ENCODE measurements at places on chromosomes 12 and 14.
A peak's percentile ranks its signal among the peaks of the same experiment; 100 is the strongest.

DNA sequence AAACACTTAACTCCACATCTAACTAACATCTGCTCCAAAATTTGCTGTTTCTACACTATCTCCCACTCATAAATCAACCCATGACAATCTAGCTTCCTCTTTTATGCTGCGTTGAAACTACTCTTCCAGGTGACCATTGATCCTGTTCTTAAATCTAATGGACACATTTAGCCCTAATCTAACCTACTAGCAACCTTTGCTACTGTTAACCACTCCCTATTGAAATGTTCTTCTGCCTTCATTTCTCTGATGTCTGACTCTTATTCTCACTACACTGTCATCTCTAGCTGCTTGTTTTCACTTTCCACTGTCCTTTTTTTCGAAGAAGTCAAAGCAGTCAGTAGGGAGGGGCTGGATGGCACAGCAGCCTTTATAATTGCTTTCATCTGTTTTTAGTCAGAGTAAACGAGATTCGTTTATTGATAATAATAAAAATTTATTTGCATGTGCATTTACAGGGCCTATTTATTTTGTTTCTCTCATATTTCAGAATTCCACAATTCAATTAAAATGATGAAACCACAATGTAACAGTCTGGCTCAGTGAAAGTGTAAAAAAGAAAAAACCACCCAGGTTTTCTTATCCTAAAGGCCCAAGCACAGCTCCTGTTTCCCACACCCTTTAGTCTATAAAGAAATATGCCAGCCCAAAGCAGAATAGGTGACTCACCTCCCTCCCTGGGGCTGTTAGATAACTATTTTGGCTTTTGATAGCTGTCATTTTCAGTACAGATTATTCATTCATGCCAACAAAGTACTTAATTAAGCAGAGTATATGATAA is 44.9 kb downstream of the ATP2B1 start:
- peak; percentile 33 for DNase-seq

DNA sequence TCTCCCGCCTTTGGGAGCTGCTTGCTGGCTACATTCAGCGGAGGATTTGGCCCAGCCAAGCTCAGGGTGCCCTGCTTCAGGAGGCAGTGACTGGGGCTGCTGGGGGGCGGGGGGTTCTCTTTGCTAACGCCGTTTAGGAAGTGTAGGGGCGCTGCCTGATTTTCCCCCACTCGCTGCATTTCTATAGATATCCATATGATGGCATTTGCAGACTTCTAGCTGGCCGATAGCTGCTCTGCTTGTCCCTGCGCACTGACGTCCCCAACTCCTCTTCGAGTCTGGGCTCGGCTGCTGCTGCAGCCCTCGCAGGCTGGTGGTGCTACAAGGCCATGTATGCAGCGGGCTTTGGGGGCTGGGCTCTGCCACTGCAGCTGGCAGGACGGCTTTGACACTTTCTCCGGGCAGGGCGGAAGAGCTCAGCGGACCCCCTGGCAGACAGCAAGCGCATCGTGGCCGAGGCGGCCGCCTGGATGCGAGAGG is 3.1 kb downstream of the LRFN5 start:
- DNase-seq, result peak; percentile 70

DNA sequence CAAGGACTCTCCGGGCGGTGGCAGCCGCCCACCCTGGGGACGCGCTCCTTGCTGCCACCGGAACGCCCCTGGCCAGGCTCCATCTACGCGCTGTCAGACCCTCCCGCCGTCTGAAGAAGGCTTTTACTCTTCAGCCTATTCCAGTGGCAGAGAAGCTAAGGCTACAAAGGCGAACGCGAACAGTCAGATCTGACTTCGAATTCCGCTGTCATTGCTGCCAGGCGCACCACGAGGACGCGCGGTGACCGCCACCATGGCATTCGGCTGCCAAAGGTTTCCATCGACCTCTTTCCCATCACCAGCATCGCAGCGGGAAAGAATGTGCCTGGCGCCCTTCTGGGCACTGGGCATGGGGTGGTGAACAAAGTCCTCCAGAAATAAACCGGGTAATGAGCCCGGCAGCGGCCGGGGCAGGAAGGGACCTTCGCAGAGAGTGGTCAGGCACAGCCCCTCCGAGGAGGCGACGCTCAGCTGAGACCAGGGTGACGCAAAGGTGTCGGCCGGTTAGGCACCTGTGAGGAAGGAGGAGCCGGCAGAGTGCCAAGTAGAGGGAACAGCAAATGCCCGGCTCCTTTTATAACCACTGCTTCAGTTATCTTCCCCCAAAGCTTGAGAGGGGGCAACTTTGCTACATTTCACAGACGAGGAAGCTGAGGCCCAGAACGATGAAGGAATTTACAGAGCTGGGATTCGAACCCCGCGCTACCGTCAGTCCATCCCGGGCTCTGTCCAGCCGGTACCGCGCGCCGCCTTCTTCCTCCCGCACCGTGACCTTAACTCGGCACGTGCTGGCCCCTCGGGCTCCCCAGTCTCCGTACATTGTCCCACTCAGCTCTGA is 1.9 kb upstream of the RFX4 start:
- no peak for DNase-seq

DNA sequence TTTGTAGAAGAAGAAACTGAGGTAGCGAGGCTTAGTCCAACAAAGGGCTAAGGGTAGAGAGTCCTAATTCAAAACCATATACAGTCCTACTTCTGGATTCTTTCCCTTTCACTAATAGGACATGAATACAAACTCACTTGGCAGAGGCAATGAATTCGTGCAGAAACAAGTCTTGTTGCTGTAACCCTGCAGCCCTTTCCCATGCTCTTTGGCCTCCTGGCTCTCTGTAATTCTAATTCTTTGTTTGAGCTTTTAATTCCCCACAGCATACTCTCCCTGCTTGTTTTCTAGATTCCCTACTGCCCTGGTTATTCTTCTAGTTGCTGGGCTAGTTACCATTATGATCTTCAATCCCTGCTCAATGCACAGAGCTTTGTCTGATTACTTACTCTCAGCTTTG is 381.4 kb downstream of the ETNK1 start:
- no peak for DNase-seq

- DNase-seq, result no peak
These were observed 190.7 kb downstream of the NEDD1 start for GRCh38 chr12:97097734-97098133.

GRCh38 chr14:73245480-73246325 is 8.4 kb downstream of the PAPLN start:
- DNase-seq, result peak; percentile 65

DNA sequence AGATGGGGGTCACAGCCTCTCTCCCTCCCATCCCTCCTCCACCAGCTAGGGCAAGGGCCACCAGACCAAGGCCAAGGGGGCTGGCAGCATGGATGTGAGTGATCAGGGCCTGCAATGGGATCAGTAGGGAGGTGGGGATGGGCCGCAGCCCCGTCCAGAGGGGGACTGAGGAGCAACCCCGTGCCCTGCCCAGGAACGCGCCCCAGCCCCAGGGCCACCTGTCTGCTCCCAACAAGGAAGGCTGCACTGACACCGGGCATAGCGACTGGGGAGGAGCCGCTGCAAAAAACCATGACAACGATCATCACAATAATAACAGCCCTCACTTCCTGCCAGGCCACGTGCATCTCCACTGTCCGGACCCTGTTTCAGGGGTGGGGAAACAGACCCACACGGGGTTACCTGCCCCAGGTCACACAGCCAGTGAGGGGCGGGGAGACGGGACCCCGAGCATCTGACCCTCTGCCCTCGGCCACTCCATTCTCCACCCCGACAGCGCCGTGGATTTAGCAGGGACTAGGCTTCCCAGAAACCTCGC is 24.3 kb downstream of the NCOR2 start:
- no peak for DNase-seq

GRCh38 chr12:10540776-10541205 is 35.1 kb downstream of the EIF2S3B start:
- no peak for DNase-seq

DNA sequence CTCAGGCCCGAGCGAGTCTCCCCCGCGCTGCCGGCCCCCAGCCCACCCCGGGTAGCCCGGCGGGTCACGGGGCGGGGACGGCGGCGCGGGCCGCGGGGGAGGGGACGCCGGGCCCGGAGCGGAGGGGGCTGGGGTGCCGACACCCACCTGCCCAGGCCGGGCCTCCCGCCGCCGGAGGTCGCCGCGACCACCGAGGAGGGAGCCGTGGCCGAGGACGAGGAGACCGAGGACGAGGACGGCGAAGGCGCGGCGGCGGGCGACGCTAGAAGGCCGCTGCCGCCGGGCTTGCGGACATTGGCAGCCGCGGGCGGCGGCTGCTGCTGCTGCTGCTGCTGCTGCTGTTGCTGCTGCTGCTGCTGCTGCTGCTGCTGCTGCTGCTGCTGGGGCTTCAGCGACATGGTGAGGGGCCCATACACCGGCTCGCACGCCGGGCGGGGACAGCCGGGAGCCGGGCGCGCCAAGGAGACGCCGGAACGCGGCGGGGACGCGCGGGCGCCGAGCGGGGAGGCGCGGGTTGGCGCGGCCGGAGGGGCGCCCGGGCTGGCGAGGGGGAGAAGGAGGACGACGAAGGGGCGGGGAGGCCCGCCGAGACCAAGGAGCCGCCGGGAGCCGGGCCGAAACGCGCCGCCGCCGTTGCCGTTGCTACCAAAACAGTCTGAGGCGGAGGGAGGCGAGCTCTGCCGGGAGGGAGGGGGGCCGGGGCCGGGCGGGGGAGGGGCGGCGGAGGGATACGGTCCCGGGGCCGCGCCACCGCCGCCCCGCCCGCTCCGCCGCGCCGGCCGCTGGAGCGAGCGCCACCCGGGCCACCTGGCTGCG is at the start of gene ATXN2:
ATXN2 (minus strand) TSS at position 679 of the 816 bp plus-strand sequence; CDS start at position 398, 281 bp downstream.
- DNase-seq, result peak; percentile 81

DNA sequence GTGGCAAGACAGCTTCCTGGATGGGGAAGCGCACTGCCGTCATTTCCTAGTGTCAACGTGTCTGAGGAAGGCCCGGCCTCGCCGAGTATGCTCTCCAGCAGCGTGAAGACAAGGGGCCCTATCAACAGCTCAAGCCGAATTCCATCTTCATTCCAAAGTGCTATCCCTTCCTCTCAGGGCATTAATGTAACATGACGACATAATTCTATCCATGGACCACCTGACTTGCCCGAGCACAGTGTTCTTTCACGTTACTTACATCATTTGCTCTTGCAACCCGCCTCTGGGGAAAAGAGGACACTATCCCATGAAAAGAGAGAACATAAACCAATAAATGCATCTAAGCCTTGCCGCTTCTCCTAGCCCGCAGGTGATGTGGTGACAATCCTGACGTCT is 22.9 kb downstream of the CCDC92 start:
- DNase-seq, result no peak

GRCh38 chr14:54730156-54730961 is 163.4 kb downstream of the SAMD4A start:
- no peak for DNase-seq

DNA sequence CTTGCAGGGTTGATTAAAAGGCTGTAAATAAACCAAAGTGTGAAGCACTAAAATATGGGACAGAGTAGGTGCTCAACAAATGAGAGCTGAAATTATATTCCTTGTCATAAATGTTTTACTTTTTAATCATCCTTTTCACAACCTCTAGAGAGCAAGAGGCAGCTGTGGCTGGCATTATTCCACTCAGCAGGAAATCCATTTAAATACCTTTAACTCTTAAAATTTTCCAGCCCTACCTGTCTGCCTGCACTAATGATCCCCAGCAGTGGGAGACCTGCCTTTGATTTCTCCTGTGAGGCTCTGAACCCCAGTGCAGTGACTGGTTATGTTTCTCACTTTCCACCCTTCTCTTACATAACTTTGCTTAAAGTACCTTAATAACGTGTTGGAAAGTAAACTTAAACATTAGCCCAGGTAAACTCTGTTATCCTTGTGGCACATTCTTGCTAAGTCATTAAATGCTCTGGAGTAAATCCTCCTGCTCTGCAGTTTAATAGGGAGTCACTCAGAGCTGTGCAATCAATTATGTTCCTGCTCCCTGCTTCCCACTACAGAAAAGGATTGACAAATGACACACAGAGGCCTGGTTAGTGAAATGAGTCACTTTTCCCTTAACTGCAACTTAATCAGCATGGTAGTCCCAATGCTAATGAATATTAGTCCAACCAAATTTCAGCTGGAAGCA is 755.7 kb upstream of the USP15 start:
- no peak for DNase-seq

- peak; percentile 47 for DNase-seq
These were observed 36.8 kb downstream of the RTRAF start for GRCh38 chr14:52026017-52026660.

- no peak for DNase-seq
These were observed 122.3 kb upstream of the NTF3 start for GRCh38 chr12:5309654-5310053.

GRCh38 chr12:107818984-107819383 is 44.5 kb downstream of the ASCL4 start:
- no peak for DNase-seq

Data from cardiac muscle cell (in vitro differentiated cells and primary cell).